Esophagus muscularis mucosa (tissue), 4 donors: ENCODE measurements at places on chromosomes 16 and 17. TPM values are rescaled to one million over a fixed set of nuclear protein-coding genes. Genes with fewer than 3 reads are reported as not detected.

CMTM3 gene
- total RNA-seq = 17.7 TPM

FBXW10 gene
- total RNA-seq = not detected

CLDN7 gene
- total RNA-seq = 1.7 TPM

MPP3 gene
- total RNA-seq = 6.0 TPM

CHST4 gene
- 0.63 TPM for total RNA-seq

DNA sequence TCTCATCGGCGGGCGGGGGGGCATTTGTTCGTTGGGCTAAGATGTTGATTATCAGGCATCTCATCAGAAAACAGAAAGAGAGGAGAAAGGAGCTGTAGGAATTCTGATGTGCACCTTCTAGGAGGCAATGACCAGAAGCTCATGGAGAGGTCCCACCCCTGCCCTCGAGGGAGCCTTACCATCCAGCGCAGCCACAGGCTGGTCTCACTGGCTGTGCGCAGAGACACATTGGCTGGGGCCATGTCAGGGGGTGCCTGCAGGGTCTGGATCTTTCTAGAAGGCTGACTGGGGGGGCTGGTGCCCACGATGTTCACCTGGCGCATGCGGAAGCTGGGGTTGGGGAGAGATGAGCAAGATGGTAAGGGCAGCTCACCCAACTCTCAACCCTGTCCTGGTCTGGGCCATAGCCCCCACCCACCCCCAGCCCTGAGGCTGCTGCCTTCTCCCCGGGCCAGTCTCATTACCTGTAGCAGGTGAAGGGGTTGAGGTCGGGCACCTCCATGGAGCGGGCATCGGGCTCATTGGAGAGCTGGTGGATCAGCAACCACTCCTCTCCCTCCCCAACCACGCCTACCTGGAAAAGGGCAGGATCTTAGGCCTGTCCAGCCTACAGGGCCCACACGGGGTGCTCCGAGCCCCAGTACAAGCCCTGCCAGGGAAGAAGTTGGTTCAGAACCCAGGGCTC, 86.2 kb upstream of the CDC42EP4 start:
- no peak for DNase-seq

DNA sequence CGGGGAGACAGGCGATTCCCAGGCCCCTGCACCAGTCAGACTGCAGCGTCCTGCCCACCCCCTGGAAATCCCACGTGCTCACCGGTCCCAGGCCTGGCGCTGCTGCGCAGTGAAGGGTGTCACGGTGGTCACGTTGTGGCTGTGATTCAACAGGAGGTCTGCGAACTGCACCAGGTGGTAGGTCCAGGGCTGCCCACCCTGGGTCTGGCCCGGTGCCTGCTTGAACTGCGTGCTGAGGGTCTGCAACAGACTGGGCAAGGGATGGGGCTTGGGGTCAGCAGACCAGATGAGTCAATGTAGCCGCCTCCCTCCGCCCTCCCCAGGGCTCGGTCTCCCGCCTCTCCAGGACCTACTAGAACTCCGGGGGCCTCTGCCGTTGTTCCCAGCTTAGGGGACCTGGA, 7.1 kb downstream of the MYBBP1A start:
- no peak for DNase-seq

GRCh38 chr16:61105544-61105943, 930.7 kb downstream of the CDH8 start:
- DNase-seq = no peak

DNA sequence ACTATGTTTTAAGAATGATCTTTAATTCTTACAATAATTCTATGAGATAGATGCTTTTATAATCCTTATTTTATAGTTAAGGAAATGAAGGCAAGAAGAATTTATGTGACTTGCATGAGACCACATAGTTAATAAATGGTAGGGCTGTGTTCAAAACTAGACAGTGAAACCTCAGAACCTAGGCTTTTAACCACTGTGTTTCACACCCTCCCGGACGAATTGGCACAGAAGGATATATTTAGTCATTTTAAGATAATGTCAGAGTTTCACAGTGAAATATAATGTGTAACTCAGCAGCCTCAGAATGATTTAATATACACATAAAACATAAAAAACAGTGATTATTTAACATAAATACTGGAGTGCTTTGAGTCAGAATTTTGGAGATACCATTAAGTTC, 57.0 kb downstream of the NSRP1 start:
- DNase-seq = no peak

DNA sequence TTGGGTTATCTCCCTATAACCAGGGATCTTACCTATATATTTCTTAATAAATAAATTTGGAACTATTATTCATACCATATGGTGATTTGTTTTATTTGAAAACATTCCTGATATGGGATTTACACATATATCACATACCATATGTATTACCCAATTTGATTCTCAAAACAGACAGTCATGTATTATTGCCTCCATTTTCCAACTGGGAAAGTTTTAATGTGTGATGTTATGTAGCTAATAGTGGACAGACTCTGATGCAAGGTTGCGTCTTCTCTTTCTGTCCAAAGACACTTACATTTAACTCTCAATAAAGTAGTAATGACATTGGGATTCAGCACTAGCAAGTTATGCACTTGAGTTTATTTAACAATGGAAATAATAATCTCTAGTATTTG, 1.1 kb downstream of the KRTAP9-9 start:
- no peak for DNase-seq

GRCh38 chr17:32813021-32813420, 63.9 kb downstream of the MYO1D start:
- no peak for DNase-seq

DNA sequence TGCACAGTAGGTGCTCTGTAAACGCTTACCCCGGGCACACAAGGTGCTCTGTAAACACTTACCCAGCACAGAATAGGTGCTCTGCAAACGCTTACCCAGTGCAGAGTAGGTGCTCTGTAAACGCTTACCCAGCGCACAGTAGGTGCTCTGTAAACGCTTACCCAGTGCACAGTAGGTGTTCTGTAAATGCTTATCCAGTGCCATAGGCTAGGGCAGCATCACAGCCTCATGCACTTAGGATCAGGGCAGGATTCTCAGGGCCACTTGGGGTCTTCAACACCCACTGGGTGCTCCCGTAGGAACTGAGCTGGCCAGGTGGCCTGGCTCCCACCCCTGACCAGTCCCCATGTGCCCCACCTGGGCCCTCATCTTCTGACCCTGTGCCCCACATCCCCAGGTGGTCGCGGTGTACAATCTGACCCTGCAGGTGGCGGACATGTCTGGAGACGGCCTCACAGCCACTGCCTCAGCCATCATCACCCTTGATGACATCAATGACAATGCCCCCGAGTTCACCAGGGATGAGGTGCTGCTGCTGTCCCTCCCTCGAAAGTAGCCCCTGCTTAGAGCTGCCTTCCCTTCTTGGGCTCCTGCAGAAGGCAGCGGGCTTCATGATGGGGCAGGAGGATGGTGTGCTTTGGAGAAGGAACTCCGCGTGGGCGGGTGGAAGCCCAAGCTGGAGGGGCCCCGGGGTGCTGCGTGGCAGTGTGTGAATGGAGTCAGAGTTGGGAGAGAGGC, 13.1 kb downstream of the SLC22A31 start:
- DNase-seq = no peak

DNA sequence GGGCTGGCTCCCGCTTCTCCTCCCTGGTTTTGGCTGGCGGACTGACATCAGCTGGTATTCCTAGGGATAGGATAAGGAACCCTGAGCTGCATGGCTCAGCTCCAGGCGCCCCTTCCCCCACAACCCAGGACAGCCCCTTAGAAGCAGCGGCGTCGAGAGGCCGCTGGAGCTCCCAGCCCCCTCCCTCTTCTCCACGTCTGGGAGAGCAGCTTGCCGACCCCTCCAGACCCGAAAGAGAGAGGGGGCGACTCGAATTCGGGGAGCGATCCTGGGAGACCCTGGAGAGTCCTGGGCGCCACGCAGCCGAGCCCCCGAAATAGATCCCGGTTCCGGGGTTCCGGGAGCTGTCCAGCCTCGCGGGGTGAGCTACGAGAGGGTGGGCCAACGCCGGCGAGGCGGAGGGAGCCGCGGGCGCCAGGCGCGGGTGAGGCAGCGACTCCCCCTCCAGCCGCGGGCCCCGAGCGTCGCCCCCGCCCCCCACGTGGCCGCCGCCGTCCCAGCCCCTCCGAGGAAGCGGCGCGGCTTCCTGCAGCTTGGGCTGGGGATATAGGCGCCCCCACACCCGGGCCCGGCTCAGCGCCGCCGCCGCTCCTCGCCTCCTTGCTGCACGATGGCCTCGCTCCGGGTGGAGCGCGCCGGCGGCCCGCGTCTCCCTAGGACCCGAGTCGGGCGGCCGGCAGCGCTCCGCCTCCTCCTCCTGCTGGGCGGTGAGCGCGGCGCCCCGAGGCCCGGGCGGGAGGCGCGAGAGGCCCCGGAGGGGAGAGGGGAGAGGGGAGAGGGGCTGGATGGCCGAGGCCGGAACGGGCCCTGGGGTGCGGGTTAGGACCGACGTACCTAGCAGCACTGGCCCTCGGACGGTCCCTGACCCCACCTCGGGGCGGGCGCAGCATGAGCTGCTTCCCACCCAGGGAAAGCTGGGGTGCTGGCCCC, at the start of gene RAMP2:
RAMP2 (plus strand) TSS at position 576 of the 930 bp plus-strand sequence; CDS start at position 611, 35 bp downstream.
- DNase-seq = no peak

GRCh38 chr16:65546353-65546791, 424.5 kb upstream of the CDH11 start:
- no peak for DNase-seq

- DNase-seq = no peak
These were observed 57.5 kb downstream of the CDH13 start for GRCh38 chr16:82684256-82684655.

DNA sequence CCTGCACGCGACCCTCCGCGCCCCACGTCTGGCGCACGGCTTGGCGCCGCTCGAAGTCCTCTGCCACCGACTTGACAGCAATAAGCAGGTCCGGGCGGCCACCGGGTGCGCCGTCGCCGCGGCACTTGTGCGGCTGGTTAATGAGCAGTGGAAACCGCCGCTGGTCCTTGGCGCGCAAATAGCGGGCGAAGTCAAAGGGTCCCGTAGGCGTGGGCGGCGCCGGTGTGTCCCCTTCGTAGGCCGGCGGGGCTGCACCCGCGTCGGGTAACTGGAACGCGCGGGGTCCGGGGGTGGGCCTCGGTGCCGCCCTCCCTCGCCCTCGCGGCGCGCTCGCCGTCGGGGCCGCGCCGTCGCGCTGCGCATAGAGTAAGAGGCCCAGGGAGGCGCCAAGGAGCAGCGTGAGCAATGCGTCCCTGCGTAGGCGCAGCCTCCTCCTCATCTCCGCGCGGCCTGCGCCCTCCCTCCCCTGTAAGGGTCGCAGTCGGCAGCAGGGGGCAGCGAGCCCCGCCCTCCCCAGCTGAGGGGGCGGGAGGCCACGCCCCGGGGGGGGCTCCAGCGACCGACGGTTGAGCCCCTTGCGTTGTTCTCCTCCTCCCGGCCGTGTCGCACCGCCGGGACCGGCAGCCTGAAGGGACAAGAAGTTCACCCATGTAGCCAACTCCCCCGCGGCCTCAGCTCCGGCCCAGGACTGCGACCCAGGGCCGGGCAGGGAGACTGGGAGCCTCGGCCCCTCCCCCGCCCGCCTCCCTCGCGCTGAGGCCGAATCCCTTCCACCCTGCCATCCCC, 558 bp downstream of the B3GNT9 start:
- no peak for DNase-seq

DNA sequence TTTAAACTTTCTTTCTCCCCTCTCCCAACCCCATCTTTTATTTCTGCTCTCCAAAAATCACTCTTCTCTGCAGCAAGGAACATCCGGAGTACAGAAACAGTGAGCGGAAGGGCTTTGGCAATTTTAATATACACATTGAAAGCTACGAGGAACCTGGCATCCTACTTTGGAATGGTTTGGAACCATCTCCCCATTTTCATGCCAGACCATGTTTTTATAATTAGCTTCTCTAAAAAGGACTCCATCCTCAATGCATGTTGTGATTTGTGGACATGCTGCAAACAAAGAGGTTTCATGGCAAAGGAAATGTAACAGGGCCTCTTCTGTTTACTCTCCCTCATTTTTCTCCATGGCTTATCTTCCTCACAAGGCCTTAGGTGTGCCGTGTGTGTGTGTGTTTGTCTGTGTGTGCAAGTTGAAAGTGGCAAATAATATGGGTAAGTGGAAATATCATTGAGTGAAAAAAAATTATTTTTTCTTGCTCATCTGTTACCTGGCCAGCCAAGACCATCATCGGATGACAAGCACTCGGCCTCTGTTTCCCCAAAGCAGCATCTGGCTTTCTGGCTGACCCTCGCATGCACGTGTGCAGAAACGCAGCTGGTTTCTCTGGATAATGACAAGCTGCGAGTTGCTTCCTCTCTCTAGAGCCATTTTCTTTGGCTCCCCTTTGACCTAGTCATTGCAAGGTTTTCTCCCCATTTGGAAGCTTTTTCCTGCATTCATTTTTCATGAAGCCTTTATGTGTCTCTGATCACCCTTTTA, 585.0 kb downstream of the TMEM114 start:
- peak; percentile 31 for DNase-seq

- DNase-seq = no peak
These were observed 5.5 kb upstream of the SLC7A5 start for GRCh38 chr16:87874639-87875427.

DNA sequence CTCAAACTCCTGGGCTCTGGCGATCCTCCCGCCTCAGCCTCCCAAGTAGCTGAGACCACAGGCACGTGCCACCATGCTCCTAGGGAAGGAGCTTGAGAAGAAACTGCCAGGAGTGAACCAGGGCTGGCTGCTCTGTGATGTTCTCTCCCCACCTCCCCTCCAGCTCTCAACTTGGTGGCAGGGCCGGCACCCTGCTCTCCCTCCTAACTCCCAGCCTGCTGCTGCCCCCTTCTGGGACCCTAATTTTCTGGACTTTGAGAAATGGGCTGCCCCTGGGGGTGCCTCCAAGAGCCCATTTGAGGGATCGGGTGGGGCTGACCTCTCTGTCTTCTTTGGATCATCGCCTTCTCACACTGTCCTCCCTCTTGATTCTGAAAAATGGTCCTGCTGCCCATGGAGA, 14.9 kb upstream of the STAT3 start:
- DNase-seq = no peak
